Fibroblast of skin of right quadriceps (primary cell): ENCODE measurements at places on chromosomes 16 and 17.

DNA sequence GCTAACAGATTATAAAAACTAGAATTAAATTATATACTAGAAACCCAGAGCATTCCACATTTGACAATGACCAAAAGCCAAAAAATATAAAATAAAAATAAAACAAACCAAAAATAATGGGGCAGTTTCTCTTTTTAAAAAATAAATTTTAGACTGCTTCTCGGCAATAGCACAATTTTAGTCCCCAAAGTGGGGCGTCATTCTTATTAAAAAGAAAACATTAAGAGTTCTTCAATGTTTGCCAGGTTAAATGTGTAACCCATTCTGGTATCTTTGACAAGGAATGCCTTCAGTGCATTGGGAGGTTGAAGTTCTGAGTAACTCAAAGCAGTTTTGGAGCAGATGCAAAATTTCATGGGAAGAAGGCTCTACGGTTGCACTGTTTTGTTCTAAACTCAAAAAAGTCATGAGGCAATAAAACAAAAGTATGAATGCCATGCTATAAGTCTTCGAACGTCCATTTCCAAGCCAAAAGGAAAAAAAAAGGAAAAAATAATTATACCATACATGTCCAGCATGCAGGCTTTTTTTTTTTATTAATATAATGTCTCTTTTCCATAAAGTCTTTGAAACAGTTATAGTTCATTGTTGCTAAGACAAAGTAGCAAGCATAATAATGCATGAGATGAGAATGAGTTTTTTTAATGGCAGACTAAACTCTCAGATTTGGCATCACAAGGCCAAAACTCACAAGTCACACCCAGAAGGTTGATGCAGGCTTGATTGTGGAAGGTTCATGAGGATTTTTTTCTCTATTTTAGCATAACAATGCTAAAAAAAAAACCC is 3.1 kb downstream of the MAF start:
- no peak for DNase-seq

- DNase-seq: no peak
These were observed 12.1 kb downstream of the LPO start for GRCh38 chr17:58250344-58251011.

GRCh38 chr16:81376880-81377279 is 62.1 kb downstream of the GAN start:
- DNase-seq: peak; percentile 3

- DNase-seq: peak; percentile 37
These were observed 467.3 kb downstream of the KCNJ2 start for GRCh38 chr17:70636517-70637133.

- DNase-seq: no peak
These were observed 13.8 kb upstream of the GAA start for GRCh38 chr17:80087346-80088265.

GRCh38 chr16:49588026-49588425 is 214.4 kb downstream of the C16orf78 start:
- DNase-seq: no peak

DNA sequence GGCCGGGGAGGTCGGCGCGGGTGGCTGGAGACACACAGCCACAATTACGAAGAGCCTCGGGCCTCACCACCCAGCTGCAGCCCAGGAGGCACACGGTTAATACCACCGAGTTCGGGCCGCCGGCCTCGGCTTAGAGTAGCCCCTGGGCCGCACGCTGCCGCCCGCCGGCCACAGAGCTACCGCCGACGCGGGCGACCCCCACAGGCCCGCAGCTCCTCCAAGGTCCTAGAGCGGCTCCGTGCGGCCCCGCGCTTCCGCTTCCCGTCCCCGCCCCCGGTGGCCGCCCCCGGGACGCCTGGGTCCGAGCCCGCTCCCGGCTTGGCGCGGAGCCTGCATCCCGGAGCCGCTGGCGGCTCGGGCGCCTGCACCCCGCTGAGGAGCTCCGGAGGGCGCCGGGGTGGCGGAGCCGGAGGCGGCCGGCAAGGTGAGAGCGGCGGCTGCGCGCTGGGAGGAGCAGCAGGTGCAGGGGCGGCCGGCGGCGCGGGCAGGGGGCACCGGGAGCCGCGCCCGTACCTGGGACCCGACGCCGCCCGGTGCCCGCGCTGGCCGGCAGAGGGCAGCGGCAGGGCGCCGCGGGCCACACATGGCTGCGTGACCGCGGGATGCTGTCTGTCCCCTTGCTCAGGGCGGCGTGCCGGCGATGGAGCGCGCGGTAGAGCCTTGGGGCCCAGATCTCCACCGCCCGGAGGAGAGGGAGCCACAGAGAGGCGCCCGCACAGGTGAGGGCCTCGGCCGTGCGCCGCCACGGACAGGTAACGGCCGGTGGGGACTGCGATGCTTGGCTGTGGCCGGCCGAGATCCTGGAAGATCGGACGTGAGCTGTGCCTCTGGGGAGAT is at the start of gene ZNF48:
ZNF48 (plus strand) TSS at position 266 of the 837 bp plus-strand sequence; CDS start at position 641, 375 bp downstream.
- DNase-seq: peak; percentile 83

GRCh38 chr16:81570151-81570846 is 125.7 kb downstream of the CMIP start:
- no peak for DNase-seq

DNA sequence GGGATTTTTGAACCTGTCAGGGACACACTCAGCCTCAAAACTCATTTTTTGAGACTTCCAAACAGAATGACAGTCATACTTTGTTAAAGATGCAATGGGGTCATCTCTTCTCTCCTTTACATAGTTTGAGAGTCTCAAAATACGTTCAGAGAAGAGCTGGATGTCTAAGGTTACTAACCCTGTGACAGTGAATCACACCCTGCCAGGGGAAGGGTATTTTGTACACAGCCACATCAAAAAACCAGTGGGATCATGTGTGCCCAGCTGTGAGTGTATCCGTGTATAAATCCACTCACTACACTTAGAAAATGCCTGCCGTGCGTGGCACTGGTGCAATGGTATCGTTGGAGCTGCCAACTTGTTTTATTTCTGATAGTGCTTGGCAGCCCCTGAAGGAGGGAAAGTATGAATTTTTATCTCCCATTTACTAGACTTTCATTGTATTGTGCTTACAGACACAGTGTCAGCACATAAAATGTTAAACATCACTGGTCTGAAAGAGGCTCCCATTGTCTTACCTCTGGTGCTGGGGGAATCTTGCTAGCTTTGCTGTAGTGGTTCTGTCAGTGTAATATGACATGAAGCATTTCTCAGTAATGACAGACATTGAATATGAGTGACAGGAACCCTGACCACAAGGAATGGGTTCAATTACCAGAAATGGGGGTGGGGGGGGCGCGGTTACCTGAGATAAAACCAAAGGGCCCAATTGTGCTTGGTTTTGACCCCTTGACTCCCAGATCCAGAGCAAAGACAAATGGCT is 256.3 kb downstream of the FTO start:
- DNase-seq: no peak

DNA sequence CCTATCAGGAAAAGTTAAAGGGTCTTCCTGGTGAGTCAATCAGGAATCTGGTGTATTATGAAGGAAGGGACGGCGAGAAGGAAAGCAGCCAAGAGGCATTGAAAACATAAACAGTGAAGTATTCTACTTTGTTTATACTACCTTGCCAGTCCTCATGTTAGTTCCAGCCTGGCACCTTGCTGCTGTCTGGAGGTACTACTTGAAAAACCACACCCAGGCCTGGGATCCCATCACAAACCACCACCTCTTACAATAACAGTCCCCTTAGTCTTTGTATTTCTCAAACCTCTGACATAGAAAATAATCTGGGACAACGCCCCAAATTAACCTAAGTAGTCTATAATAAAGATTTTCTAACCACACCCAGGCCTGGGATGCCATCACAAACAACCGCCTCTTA is 676.7 kb upstream of the SOX9 start:
- DNase-seq: no peak

GRCh38 chr16:23498863-23499262 is 11.4 kb downstream of the GGA2 start:
- no peak for DNase-seq

GRCh38 chr16:6032438-6032837 is 934.8 kb upstream of the EEF2KMT start:
- DNase-seq: no peak

DNA sequence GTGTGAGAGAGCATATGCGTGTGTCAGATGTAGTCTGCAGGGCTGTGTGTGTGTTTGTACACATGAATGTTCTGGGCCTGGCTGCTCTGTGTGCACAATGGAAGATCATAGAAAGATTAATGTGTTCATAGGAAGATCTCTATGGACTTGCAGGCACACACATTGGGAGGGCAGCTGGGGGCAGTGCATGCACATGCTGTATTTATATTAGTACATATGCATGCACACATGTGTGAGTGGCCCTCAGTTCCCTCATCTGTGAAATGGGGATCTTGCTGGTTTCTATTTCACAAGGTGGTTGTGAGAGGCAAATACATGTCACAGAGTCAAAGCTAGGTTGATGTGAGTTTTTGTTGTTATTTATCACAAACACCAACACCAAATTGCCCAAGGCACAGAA is 2.1 kb downstream of the CA7 start:
- no peak for DNase-seq

DNA sequence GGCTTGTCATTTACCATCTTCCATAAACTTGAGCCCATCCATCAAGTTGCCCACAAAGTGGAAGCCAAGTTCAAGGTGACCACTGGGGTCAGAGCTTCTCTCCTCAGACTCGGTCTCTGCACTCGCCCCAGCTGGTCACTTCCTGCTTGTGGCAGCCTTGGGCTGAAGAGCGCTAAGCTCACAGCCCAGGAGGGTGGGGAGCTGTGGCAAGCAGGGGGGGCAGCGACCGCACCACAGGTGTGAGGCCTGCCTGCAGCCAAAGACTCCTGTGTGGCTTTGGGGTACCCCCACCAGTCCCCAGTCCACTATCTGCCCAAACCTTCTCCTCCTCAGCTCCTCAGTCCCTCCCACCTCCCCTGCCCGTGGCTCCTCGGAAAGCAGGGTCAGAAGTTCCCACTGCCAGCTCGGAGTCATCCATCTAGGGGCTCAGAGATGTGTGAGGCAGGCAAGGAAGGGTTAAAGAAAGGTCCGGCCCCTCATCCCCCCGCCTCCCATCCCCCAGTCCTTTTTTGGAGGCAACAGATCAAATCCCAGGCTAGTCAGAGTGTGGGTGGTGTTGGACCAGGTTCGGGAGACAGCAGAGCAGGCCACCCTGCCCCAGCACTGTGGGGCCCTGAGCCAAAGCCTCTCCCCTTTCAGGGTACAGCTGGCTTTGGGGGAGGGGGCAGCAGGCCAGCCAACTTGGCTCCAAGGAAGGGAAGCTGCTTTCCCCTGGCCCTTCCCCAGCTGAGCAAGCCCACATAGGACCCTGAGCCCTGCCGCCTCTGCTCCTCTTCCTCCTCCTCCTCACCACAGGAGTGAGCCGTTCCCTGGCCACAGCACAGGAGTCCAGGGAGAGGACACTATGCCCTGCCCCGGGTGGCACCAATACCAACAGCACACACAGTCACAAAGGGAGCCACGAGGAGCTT is 3.2 kb downstream of the CSF3 start:
- DNase-seq: peak; percentile 47

DNA sequence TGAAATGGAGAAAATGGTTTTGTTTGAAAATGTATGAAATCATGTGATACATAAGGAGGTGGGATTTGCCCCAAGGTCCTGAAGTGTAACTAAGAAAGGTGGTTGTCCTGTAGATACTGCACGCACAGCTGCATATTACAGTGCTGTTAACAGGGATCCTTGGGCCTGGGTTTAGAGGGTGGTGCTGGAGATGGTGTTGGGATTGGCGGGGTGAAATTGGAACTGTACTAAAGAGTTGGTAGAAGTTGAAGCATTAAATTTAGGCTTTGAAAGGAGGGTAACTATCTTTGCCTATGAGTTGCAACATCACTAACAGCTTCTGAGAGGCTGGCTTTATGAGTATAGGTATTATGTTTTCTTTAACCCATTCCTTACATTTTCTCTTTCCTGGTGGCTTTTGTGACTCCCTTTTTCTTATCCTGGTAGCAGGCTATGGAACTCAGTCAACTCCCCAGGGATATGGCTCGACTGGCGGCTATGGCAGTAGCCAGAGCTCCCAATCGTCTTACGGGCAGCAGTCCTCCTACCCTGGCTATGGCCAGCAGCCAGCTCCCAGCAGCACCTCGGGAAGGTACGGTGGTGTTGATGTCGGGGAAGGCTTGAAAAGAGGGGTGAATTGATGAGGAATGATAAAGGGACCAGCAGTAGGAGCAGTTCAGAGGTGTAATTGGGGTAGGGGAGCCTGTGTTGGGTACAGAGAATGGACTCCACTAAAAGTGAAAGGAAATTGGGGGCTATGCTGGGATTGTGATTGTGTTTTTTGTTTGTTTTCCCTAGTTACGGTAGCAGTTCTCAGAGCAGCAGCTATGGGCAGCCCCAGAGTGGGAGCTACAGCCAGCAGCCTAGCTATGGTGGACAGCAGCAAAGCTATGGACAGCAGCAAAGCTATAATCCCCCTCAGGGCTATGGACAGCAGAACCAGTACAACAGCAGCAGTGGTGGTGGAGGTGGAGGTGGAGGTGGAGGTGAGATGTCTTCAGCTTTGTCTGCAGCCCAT is 3.8 kb downstream of the FUS start:
- no peak for DNase-seq

GRCh38 chr16:77131398-77131797 is 59.6 kb upstream of the MON1B start:
- DNase-seq: no peak

- DNase-seq: no peak
These were observed 19.6 kb upstream of the EEF2K start for GRCh38 chr16:22186517-22186916.

- peak; percentile 49 for DNase-seq
These were observed 52.0 kb downstream of the ABHD15 start for GRCh38 chr17:29514792-29515191.

GRCh38 chr16:85959686-85960085 is 60.7 kb downstream of the IRF8 start:
- no peak for DNase-seq

DNA sequence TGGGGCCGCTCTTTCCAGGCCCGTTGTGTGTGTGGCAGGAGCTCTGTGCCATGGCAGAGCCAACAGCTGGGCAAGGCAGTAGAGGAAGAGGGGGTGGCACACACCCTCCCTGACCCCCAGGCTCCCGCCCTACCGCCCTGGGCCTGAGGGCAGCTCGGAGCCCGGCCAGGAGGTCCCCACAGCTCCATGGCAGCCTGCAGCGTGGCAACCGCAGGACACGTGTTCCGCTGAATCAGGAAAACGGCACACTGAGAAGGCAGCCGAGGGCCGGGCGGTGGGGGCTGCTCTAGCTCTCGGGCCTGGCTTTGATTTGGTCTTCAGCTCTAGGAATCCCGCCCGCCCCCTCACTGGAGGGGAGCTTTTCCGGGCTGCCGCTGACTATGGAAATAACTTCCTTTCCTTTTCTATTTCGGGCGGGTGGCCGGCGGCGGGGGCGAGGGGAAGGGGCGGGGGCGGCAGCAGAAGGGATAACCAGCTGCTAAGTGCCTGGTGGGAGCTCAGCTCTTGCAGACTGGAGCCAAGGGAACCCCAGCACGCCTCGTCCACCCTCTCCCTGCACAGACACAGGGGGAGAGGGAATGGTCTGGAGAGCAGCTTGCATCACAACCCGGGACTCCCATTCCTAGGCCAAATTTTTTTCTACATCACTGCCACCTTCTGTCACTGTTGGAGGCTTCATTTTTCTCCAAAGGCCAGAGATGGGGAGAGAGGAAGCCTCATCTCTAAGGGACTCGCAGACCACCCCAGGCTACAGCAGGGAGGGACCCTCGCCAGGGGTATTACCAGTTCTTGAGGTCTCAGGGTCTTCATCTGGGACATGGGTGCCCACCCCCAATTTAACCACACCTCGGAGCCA is 24.8 kb upstream of the MRPS23 start:
- peak; percentile 98 for DNase-seq

GRCh38 chr16:71217506-71217905 is 13.0 kb downstream of the HYDIN start:
- DNase-seq: no peak
